ENCODE measurements at places on chromosomes 7 and 10.

DNA sequence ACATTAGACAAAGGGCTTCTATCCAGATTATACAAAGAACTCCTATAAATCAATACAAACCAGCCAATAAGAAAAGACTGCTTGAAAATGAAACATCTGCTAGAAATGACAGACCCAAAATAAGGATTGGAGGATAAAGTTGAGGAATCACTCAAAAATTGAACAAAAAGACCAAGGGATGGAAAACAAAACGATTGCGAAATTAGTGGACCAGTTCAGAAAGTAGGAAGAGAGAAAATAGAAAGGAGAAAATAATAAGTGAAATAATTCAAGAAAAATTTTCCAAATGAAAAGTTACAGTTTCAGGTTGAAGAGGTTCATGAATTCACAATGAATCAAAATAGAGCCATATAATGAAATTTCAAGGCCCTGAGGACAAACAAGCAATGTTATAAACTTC, 115.8 kb upstream of the CTBP2 start:
- no peak for DNase-seq

DNA sequence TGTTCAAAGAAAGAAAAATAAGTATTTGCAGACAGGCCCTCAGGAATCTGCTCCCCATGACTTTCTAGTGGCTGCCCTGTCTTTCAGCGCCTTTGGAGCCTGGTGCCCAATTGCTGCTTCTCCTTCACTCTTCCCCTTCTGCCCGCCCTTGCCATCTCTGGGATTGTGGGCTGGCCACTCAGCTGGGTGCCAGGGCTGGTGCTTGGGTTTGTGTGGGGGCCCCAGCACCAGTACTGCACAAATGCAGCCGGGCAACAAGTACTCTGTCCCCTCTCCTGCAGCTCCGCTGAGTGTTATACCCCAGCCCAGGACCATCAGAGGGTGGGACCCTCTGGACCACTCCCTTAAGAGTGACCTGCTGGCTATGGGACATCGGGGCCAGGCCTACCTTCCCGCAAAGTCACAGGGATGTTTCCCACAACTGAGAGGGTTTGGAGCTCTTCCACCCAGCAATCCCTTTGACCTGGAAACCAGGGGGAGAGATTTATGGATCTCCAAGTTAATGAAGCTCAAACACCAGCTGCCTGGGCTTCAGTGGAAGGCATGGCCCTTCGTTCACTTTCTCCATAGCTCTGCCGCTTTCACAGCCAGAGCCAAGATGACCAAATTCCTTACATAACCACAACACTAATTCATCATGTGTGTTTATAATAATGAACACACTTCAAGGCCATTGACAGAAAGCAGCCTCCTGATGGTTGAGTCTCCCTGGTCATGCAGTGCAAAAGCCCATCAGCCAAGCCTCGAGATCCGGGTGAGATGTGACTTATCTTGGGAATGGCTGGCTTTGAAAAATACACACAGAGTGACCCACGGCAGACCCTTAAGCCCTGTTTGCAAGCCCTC, 313.9 kb upstream of the ZNF32 start:
- DNase-seq, result no peak

DNA sequence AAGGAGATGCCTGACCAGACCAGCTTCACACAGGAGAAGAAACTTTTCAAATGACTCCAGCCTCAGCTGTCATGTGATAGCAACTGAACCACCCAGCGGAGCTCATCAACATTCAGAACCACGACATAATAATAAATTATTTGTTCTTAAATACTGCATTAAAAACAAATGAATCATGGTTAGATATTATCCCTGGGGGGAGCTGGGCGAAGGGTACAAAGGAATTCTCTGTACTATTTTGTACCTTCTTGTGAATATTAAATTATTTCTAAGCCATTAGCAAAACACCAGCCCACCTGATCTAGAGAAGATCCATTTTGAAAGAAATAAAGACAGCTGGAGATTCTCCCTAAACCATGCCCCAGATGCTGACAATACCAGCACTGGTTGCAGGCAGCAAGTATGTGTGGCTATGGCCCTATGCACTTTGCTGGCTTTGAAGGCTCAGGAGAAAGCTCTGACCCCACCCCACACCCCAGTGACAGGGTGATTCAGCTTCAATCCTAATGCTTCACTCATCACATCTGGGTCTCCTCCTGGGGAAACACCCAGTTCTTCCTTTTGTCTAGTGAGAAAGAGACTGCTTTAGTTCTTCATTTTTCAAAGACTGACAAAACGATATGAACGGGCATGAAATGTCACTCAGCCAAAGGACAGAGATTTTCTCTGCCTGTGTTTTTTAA, 45.5 kb upstream of the NKX2-3 start:
- no peak for DNase-seq

DNA sequence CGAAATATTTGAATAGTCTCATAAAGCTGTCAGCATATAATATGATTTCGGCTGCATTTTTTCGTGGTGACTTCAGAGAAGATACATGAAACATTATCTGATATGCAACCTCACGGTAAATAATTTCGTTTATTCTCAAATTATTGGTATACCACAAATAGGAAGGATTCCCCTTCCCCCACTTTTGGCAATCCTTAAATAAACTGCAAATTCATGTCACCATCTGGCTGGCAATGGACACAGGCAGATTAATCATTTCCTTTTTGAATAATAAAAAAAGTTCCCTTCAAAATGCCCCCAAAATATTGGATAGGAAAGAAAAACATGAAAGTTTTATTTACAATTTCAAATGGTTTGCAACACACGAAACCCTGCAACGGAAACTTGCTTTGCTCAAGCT, 234.5 kb upstream of the MEOX2 start:
- DNase-seq, result no peak

DNA sequence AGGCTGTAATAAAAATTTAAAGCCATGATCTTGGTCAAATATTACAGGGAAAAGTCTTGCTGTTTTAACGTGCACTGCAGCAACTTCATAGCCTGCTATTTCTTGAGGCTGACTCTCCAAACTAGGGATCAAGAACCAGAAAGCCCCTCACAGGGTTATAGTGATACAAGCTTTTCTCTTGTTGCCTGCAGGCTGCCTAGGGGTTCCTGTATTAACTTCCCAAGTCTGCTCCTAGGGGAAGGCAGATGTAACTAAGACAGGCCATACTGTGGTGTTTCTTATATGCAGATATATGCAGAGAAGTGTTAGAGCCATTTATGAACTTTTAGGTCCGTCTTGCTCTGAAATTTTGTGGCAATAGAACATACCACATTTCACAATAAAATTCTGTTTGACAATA, 175.7 kb downstream of the FOXP2 start:
- DNase-seq, result no peak

GRCh38 chr10:132847856-132848255, 61.9 kb upstream of the NKX6-2 start:
- DNase-seq, result no peak

GRCh38 chr7:41167836-41168235, 535.1 kb downstream of the INHBA start:
- no peak for DNase-seq

- no peak for DNase-seq
Observed at GRCh38 chr7:7210475-7211237, 28.3 kb downstream of the C1GALT1 start.

GRCh38 chr7:28405662-28406061, 6.7 kb upstream of the CREB5 start:
- no peak for DNase-seq

GRCh38 chr7:51000956-51001355, 218.3 kb upstream of the GRB10 start:
- DNase-seq, result no peak

DNA sequence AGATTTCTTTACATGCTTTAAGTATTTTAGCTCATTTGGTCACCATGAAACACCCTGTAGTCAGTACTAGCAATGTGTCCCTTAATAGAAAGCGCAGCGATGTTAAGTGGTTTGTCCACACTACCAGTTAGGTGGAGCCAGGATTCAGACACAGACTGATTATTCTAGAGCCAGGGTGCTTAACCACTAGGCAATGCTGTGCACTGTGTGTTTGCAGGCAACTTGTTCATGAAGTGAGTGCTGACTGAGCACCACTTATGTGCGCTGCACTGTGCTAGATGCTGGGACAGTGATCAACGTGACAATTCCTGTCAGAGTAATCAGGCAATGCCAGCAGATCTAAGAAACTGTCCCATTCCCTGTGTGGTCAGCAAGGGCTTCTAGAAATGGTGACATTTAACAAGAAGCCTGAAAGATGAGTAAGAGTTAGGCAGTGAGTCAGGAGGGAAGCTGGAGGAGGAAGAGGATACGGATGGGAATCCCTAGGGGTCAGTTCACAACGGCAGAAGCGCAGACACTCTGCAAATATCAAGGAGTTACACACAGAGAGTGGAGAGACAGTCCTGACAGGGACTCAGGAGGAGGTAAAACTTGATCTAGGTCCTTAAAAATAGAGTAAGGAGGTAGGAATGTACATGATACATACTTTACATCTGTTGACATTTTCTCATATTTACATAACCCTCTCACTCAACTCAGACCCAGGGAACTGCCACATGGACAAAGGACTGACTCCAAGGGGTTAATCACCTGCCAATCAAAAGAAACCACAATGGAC, 69.7 kb upstream of the EGR2 start:
- DNase-seq, result no peak

- DNase-seq, result no peak
Observed at GRCh38 chr10:21530641-21531040, 3.4 kb upstream of the MLLT10 start.

GRCh38 chr10:15118615-15119014, 21.5 kb downstream of the RPP38 start:
- no peak for DNase-seq

DNA sequence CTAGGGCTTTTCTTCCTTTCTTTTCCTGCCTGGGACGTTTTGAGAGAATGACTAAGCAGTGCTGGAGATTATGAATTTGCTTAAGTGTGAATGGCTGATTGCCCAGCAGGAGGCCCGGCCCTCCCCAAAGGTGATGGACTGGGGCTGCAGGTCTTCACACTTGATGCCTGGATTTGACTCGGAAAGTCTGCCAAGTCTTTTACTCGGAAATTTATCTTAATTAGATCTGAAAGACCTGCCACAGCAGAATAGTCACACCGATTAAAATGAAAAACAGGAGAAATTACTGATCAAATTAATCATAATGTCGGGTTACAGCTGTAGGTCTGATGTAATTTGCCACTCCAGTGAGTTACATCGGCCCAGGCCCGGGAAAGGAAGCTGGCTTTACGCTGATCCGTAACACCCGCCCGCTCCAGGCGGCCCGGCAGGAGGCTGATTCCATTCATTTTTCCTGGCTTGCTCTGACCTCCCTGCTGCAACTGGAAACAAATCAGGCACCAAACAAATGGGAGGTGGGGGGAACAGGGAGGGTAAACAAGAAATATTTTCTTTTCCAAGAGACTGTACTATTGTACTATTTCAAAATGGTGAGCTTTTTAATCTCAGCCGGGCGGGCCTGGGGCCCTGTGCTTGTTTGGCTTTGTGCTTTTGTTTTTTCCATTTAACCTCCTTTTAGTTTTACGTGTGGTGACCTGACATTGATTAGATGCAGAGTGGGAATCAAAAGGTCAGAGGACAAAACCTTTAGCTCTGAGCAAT, 212.4 kb upstream of the YAE1 start:
- DNase-seq, result peak; percentile 17

GRCh38 chr10:110399106-110399964, 94.6 kb upstream of the SMNDC1 start:
- no peak for DNase-seq

DNA sequence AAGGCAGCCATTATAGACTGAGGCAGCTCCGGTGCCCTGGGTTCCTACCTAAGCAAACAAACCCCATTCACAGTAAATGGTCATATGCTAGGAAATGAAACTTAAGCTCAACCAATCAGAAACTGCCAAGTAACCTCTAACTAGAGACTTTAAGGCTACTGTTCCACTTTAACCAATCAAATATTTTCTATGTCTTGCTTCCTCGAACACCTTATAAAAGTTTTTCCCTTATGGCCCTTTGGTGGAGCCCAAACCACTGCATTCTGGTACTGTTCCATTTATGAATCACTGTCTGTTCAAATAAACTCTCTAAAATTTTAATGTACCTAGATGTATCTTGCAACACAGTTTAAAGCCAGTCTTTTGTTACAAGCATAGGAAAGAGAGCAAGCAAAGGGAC, 361.1 kb downstream of the HGF start:
- DNase-seq, result no peak

GRCh38 chr7:85840554-85840953, 653.7 kb upstream of the SEMA3D start:
- no peak for DNase-seq

- no peak for DNase-seq
Observed at GRCh38 chr7:90396420-90396819, 6.8 kb upstream of the CLDN12 start.

GRCh38 chr7:157693071-157693520, 356.3 kb downstream of the DNAJB6 start:
- DNase-seq, result peak; percentile 50

DNA sequence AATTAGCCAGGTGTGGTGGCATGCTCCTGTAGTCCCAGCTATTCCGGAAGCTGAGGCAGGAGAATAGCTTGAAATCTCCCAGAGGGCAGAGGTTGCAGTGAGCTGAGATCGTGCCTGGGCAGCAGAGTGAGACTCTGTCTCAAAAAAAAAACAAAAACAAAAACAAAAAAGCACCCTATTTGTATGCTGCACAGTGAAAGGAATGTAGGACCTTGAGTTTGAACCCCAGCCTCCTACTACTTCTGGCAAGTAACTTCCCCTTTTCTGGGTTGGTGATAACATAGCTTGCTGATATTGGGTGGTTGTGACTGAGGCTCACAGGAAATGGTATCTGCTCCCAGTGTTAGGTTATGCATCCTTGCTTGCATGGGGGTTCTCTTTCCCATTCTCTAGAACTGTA, 205.3 kb downstream of the BUB3 start:
- DNase-seq, result no peak

DNA sequence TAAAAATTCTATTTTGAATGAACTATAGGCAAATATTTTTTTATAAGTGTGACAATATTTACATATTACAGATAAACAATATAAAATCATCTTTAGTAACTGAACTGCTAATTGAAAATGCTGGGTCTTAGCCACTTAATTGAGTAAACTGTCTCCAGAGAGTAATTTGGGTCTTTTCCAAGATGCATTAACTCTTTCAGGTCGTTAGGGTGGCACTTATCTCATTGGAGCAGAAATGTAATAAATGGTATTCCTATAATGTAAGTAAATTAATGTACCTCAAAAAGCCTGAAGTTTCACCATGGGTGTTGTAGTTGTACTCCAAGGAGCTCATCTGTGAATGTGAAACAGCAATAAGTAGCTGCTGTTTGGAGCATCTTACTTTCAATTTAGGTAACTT, 208.5 kb downstream of the EXOC4 start:
- no peak for DNase-seq

GRCh38 chr7:33640741-33641140, 264.6 kb upstream of the BMPER start:
- no peak for DNase-seq

- DNase-seq, result no peak
Observed at GRCh38 chr10:121322776-121323175, 275.5 kb downstream of the FGFR2 start.

GRCh38 chr10:7529638-7530037, 118.8 kb upstream of the SFMBT2 start:
- no peak for DNase-seq

- no peak for DNase-seq
Observed at GRCh38 chr7:77940647-77941046, 142.1 kb downstream of the PHTF2 start.

Measured in NCI-H1417 treated with DMSO at 0.1 percent for 48 hours (cell line).